Central memory CD4-positive, alpha-beta T cell (primary cell): ENCODE measurements at places on chromosomes 16 and 17.

- DNase-seq: peak; percentile 10
Observed at GRCh38 chr16:83926726-83927397, 26.2 kb upstream of the OSGIN1 start.

DNA sequence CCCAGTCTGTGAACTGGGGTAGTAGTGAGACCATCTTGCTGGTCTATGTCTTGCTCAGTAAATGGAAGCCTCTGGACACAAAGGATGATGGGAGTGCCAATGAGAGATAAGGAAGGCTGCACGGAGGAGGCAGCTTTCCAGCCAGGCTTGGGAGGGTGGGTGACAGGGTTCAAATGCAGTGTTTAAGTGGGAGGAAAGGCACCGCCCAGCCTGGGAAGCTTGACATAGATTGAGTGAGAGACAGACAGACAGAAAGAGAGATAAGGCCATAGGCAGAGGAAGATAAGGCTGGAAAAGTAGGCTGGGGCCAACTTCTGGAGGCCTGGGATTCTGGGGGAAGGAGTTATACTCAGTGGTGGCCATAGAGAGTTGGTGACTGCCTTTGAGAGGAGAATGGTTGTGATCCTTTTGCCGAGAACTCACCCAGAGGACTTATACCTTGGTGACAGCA lies 7.2 kb upstream of the COL1A1 start:
- no peak for DNase-seq

GRCh38 chr17:72618001-72618509 lies 474.4 kb downstream of the SLC39A11 start:
- peak; percentile 73 for DNase-seq

GRCh38 chr16:25020112-25020631 lies 5.0 kb upstream of the ARHGAP17 start:
- no peak for DNase-seq

- DNase-seq: no peak
Observed at GRCh38 chr17:72004011-72004427, 116.8 kb upstream of the SOX9 start.

- peak; percentile 70 for DNase-seq
Observed at GRCh38 chr17:28599311-28600184, 723 bp upstream of the SPAG5 start.

GRCh38 chr17:66345264-66345663 lies 42.9 kb downstream of the PRKCA start:
- no peak for DNase-seq

DNA sequence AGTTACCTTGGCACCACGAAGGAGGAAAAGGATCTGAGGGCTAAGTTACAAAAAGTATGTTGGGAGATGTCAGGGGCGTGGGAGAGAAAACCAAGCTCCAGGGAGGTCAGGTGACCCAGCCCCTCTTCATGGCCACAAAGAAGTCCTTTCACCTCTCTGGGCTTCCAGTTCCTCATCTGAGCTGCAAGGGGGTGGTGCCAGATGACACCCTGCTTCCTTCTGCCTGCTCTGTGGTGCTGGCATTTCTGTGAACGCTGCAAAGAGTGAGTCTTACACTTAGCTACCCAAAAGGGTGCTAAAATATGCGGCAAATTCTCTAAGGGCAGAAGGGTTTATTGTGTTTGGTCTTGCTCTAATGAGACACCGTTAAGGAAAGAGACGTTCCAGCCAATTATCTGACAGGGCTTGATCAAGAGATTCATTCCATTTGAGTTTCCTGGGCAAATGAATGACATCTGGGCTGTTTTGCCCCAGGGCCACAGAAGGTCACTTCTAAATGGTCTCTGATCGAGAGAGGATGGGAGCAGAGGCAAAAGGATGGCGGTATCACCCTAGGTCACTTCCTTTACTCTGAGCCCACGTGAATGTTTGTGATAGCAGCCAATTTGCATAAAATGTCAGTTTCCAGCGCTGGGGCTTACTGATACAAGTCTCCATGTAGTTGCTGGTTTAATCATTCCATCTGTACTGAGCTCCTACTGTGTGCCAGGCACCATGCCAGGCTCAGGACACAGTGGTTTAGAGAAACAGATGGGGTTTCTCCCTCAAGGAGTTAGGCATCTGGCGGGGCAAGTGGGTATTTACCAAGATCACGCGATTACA lies 210.2 kb downstream of the KATNIP start:
- no peak for DNase-seq

GRCh38 chr17:4877089-4877488 lies 22.2 kb upstream of the C17orf107 start:
- DNase-seq: no peak

DNA sequence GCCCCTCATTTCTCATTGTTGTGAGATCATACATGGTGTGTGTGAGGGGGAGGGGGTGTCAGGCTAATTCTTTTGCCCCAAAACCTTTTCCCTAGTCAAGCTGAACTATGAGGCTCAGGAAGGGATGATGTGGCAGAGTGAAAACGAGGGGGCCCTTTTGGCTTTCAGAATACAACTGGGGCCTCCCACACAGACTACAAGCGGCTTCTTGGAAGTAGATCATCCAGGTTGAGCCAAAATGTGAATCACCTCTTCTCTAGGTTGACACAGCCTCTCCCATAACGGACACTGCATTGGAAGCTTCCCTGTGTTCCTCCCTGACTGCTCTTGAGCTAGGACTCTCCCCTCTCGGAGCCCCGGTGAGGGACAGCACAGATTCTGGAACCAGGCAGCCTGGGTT lies 2.3 kb upstream of the ALKBH5 start:
- no peak for DNase-seq

DNA sequence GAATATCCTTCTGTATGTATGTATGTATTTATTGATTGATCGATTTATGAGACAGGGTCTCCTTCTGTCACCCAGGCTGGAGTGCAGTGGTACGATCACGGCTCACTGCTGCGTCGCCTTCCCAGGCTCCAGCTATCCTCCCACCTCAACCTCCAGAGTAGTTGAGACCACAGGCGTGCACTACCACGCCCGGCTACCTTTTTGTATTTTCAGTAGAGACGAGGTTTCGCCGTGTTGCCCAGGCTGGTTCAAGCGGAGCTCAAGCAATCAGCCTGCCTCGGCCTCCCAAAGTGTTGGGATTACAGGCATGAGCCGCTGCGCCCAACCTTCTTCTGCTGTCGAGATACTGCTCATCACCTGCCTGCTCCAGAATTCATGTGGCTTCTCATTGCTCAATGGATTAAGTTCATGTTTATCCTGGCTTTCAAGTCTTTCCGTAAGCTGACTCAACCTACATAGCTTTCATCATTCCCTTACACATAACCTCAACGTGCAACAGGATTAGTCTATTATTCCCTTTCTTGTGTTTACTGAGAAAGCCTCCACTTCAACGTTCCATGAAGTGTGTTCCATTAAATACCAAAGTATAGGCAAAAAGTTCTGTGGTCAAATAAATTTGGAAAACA lies 13.6 kb downstream of the TAC4 start:
- DNase-seq: no peak

DNA sequence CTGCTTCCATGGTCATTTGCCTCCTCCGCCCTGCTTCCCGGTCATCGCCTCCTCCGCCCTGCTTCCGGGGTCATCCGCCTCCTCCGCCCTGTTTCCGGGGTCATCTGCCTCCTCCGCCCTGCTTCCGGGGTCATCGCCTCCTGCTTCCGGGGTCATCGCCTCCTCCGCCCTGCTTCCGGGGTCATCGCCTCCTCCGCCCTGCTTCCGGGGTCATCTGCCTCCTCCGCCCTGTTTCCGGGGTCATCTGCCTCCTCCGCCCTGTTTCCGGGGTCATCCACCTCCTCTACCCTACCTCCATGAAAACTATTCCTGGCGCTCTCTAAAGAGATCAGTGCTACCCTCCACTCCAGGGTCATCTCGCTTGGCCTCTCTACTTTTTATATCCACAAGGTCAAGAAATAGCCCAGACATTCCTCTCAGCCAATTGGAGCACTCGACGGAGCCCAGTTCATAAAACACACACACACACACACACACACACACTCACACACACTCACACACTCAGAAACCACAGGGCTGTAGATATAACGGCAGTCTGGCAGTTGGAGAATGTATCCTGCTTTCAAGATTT lies 44.8 kb downstream of the TRARG1 start:
- peak; percentile 2 for DNase-seq

- no peak for DNase-seq
Observed at GRCh38 chr17:64634218-64634617, 27.9 kb downstream of the SMURF2 start.

- DNase-seq: no peak
Observed at GRCh38 chr17:28744972-28745785, 1.4 kb downstream of the TRAF4 start.

GRCh38 chr17:78883089-78883532 lies 19.9 kb downstream of the CEP295NL start:
- no peak for DNase-seq

- no peak for DNase-seq
Observed at GRCh38 chr16:2860826-2861567, 3.0 kb upstream of the PRSS22 start.

- DNase-seq: no peak
Observed at GRCh38 chr17:1186214-1186820, 6.5 kb upstream of the ABR start.

GRCh38 chr16:66002601-66003000 lies 363.9 kb upstream of the CDH5 start:
- DNase-seq: no peak

DNA sequence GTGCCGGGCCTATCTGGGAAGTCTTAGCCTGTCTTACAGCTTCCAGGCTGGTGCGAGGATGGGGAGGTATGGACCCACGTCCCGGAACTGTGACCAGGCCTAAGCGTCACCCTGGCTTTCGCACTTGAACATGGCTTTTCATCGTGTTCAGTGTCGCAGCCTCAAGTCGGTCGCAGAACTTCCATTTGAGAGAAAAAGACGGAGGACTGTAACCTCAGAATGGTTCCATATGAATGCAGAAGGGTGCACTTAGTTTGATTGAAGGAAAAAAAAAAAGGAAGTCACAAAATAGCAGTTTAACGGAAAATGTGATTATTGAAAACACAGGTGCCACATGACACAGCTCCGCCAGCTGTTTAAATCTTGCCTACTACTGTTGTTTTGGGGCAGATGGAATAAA lies 30.2 kb upstream of the JPT2 start:
- DNase-seq: no peak

GRCh38 chr16:4116325-4117249 lies at the start of gene ADCY9:
Gene ADCY9, minus strand, starts transcription at chr16:4116442. Its CDS starts 1,000 bp downstream, at chr16:4115442.
- peak; percentile 79 for DNase-seq
